ENCODE measurements at places on chromosomes 3 and 15.

DNA sequence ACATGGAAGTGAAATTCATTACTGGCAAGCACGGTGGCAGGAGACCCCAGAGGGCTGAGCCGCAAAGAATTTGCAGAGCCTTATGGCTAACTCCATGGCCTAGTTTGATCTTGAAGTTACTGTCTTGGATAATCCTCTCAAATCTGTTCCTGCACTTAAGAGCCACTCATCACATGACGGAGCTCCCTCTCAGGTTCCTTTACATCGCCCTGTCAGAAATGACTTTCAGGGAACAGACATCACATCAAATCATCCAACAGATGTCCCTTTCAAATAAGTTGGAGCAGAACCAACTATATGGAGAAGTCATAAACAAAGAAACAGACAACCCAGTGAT is 328.8 kb upstream of the THBS1 start:
- DNase-seq = no peak

DNA sequence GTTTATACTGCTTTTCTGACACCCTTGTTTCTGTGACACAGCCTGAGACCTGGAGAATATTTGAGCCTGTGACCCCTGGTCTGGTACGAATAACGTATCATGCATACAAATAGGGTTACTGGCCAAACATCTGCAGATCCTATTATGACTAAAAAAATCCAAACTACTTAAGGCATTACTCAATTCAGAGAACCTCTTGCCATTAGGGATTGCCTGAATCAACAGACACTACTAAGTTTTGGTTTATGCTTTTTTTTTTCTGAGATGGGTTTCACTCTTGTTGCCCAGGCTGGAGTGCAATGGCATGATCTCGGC is 35.4 kb downstream of the OSBPL10 start:
- DNase-seq = peak; percentile 55

GRCh38 chr15:31476236-31476810 is 149.7 kb downstream of the KLF13 start:
- DNase-seq = no peak

- no peak for DNase-seq
Observed at GRCh38 chr3:39332525-39332924, 3.0 kb downstream of the CCR8 start.

GRCh38 chr3:115553796-115554486 is 69.4 kb upstream of the GAP43 start:
- no peak for DNase-seq

- DNase-seq = no peak
Observed at GRCh38 chr15:76978522-76979330, 16.2 kb upstream of the PSTPIP1 start.

DNA sequence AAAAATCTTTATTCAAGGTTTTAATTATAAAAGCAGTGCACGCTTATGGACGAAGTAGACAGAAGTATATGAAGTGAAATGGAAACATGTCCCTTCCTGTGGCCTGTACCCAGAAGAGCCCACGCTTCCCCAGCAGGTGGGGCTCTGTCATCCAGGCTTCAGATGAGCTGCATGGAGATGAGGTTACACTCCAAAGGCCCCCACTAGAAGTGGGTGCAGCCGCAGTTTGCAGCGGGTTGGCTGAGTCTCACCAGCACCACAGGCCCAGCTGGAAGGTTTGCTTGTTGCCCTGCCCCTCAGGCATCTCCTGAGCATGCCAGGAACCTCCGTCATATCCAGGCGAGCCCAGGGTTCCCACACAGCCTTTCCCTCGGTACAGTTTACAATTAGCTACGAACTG is 33.1 kb downstream of the PRR20G start:
- DNase-seq = no peak

DNA sequence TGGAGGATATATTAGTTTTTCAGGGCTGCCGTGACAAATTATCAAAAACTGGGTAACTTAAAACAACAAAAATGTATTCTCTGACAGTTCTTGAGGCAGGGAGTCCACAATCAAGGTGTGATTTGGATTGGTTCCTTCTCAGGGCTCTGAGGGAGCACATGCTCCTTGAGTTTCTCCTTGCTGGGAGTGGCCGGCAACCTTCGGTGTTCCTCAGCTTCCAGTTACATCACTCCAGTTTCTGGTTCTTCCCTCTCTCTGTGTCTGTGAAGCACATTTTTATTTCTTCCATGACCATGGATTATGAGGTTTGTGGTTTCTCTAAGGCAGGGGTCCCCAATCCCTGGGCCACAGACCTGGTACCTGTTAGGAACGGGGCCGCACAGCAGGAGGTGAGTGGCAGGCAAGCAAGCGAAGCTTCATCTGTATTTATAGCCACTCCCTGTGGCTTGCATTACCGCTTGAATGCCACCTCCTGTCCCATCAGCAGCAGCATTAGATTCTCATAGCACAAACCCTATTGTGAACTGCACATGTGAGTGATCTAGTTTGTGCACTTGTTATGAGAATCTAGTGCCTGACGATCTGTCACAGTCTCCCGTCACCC is 24.3 kb downstream of the LRRC28 start:
- no peak for DNase-seq

Data from iris pigment epithelial cell (primary cell).